Posterior vena cava (tissue), 2 donors: ENCODE measurements at places on chromosomes 4 and X. TPM values are rescaled to one million over a fixed set of nuclear protein-coding genes. Genes with fewer than 3 reads are reported as not detected.

The TMEM271 gene
- total RNA-seq = not detected

The PNMA6F gene
- total RNA-seq = not detected

The TSC22D3 gene
- 187 TPM for total RNA-seq

The NUDT10 gene
- 2.1 TPM for total RNA-seq

The CPXCR1 gene
- total RNA-seq = not detected

The GLRA2 gene
- not detected for total RNA-seq
